ENCODE measurements at places on chromosomes 1 and 21.

DNA sequence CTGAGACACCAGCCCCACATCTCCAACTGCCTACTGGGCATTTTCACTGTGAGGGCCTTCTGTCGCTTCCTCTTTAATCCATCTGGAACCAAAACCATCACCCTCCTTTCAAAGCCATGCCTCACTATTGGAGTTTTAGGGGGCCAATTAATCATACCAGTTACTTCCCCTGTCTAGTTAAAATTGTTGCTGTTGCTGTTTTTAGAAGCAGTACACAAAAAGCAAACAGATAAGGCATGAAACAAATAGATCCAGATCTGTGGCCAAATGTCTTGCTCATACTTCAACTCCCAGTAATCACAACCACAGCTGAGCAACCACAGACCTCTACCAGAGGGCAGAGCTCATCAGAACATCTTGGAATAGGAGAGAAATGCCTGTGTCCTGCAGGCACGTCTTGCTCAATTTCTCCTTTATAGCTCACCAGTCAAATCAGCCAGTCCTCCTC is 133.8 kb upstream of the C1orf105 start:
- DNase-seq: peak; percentile 52

DNA sequence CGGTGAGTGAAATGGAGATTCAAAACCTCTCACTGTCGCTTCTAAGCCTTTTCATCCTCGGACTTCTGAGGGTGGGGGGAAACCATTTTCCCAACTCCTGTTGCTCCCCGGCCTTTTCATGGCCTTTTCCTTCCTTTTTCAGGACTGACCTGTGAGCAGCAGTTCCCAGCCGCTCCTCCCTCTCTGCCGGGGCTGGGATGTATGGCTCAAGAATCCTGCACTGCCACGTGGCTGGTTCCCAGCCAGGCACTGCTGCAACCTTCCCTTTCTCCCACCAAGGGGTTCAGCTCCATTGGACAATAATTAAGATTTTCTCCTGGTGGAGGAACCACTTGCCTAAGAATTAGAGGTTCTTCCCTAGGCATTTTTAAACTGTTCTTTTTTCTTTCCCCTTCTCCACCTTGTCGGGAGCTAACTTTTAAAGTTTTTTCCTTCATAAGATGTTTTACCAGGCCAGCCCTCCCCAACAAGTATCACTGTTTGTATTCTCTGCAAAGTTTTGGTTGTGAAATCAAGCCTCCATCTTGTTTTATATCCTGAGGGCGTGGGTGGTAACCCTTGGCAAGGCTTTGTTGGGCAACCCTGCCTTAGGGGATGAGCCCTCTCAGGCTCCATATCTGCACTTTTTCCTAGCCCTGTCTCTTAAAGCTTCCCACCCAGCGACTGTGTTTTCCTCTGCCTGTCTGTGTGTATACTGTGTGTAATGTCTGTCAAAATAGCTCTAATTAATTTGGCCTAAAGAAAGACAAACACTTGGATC is 1166.6 kb upstream of the ADGRL2 start:
- no peak for DNase-seq

DNA sequence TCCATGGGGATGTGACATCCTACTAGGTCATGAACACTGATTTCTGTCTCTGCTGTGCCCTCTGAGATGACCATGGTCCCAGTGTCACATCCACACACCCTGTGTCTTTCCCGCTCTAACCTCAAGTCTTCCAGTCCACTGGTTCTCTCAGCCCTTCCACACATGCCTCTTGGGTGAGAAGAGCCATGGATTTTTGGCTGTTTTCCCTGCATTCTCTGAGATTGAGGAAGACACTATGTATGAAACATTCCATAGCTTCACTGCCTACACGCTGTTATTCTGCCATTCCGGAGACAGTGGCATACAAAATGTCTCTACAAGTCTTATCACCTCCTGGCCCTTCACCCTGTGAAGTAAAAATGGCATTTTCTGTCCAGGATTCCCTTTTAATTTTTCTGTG is 247.3 kb downstream of the BACH1 start:
- no peak for DNase-seq

GRCh38 chr1:51768971-51769588 is 109.4 kb downstream of the NRDC start:
- peak; percentile 29 for DNase-seq

GRCh38 chr1:245872475-245872874 is 634.6 kb downstream of the SMYD3 start:
- DNase-seq: no peak

DNA sequence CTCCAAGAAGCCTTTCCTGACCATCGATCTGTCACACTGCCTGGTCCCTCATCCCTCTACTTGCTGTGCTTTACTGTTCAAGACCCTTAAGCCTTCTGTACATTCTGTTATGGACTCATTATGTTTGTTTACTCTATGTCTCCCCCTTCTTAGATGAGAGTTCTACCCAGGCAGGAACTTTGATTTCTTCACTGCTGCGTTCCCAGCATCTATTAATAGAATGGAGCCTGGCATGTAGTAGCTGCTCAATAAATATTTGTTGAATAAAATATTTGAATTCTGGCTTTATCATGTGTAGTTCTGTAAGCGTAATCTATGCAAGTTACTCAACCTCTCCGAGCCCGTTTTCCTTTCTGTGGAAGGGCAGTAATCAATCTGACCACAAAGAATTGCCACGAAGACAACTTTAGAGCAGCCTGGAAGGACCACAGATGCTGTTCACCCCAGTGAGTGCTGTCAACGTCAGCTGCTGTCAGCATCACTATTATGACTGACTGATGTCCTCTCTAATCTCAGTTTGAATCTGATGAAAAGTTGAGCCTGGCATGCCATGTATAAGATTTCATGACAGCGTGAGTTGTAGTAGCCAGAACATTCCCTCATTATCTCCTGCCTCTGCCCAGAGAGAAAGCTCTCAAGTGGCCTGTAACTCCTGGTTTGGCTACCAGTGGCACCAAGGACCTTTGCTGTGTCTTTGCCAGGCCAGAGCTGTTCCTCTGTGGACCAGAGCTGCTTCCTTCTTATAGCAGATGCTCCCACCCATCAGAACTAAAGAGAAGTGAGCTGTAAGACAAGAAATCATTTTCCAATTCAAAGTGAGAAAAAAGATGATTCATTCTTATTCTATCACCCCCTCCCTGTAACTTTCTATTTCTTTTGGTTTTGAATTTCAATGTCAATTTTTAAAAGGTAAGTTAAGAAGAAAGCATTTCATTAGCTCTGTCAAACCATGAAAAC is 94.5 kb downstream of the PRDM2 start:
- no peak for DNase-seq

GRCh38 chr1:228368801-228369607 is 37.6 kb downstream of the TRIM11 start:
- DNase-seq: no peak

- DNase-seq: peak; percentile 52
These were observed 42.5 kb upstream of the TMEM125 start for GRCh38 chr1:43227143-43227764.

DNA sequence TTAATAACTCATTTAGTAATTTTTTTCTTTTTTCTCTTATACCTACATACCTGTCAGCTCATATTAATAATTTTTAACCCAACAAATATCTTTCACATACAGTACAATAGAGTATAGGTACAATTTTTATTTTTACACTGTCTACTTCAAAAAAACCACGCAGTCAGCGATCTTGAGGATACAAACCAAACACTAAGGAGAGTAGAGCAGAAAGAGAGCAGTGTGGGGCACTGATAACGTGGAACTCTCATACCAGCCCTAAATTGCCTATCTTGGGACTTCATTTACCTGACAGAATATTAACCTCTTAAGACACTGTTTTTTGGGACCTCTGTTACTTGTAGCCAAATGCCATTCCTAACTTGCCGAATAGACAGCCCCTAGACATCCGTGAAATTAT is 5.5 kb downstream of the TRMT1L start:
- DNase-seq: no peak

DNA sequence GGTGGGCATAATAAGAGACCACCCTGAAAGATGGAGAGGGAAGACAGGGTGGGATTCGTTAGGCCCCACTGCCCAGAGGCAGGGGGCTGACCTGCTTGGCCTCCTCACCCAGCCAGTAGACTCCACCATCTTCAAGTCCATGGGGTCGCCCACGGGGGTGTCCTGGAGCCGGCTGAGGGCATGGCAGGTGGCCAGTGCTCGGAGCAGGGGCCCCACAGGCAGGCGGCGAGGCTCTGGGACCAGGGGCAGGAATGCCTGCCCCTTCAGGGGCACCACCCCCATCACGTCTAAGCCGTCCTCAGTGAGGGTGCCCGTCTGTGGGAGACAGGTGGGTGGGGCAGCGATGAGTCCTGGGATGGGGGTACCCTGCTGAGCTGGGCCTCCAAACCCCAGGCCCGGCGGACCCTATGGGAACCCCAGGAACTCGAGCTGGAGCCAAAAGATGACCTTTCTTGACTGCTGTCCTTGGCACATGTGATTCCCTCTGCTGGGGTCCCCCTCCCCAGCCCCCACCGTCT is 13.2 kb upstream of the MFAP2 start:
- no peak for DNase-seq

DNA sequence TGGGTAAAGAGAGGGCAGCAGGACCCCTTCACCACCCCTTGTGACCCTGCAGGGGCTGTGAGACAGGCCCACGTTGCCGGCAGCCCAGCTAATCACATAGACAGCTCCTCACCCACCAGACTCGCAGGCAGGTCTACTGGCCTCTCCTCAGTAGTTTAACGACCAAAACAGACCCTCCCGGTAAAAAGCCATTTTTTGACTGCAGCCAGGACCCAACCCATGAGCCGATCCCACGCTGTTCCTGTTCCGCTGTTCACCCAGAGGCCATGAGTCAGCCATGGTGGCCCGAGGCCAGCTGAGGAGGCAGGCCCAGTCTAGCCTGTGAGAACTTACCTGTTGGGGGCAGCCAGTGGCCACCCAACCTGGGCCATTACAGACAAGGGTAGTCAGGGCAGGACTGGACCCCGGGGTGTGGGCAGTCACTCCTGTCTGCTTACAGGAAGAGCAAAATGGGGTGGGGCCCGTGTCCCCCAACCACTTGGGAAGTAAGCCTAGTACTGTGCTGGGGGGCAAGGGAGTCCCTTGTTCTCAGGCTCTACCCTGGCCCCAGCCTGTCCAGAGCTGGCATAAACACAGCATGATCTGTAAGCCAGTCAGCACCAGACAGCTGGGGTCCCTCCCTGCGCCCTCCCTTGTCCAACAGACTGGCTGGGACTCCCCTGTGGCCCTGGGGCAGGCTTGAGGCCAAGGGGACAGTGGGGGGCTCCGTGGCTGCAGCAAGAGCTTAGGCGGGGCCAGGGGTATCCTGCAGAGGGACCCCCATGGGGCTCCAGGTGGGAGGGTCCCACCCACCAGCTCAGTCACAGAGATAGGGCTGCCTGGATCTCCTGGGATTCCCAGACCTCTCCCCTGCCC is 61.9 kb downstream of the WNT9A start:
- no peak for DNase-seq

GRCh38 chr1:157310401-157310800 is 172.2 kb upstream of the ETV3 start:
- DNase-seq: no peak

GRCh38 chr21:28280611-28281010 is 712.1 kb downstream of the LTN1 start:
- no peak for DNase-seq

GRCh38 chr1:20259646-20260045 is 31.0 kb upstream of the VWA5B1 start:
- no peak for DNase-seq

DNA sequence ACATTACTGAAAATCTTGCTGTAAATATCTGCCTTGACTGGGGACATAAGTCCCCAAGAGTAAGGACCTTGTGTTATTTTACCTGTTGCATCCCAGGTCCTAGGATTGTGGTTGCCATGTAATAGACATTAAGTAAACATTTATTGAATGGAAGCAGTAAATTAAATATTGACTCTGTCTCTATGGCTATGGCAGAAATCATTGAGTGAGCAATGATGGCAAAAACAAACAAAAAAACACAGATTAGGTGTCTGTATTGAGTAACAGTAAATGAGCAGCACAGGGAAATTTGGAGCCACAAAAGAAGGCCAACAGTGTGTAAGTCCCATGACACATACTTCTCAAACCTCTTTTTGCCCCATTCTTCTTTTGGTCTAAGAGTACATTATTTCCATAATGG is 240.4 kb downstream of the NFIA start:
- no peak for DNase-seq

DNA sequence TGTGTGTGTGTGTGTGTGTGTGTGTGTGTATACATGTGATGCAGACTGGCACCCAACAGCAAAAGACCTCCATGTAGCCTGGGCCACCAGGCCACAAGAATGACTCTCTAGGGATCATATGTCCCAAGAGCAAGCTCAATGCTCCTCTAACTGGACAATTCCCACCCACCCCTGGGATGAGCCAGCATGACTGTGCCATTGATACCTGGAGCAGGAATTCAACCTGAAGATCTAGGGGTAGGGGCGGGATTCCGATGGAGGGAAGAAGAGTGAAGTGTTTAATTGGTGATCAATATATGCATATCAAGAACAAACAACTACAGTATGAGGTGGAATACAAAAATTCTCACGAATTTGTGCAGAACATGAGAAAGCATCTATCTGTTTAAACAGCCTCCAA is 136.2 kb downstream of the PSMG1 start:
- no peak for DNase-seq

All from HS-5 (cell line).